NCI-H1417 treated with DMSO at 0.1 percent for 48 hours (cell line): ENCODE measurements at places on chromosomes 4 and X.

GRCh38 chrX:73758250-73758649 is 195.3 kb downstream of the CHIC1 start:
- DNase-seq = no peak

DNA sequence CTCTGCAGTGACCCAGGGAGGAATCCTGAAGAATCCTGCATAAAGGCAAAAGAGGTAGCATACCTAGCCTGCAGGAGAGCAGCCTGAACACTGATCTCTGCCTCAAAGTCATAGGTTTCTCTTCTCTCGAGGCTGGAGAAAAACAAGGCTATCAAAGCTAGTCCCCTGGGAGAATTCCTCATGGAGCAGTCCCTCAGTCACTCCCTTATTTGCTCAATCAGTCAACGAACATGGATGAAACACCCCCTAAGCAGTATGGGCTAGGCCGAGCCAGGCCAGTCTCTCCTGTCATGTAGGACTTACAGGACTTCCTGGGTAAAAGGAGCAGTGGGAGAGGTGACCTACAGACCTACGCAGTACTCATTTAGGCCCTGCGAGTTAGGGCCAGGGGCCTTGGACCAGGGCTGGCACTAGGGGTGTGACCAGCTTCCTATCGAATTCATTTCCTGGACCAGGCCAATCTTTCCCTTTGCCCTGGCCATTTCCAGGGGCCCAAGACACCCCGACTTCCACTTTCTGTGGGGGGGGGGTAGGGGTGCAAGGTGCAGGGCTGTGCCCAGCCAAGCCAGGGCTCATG is 164.1 kb downstream of the EFNB1 start:
- DNase-seq = no peak

GRCh38 chr4:84973856-84974255 is 7.4 kb upstream of the WDFY3 start:
- DNase-seq = no peak

- DNase-seq = no peak
Observed at GRCh38 chrX:102652031-102652688, 877 bp downstream of the GPRASP1 start.

- DNase-seq = no peak
Observed at GRCh38 chr4:94654714-94655113, 103.0 kb upstream of the BMPR1B start.

DNA sequence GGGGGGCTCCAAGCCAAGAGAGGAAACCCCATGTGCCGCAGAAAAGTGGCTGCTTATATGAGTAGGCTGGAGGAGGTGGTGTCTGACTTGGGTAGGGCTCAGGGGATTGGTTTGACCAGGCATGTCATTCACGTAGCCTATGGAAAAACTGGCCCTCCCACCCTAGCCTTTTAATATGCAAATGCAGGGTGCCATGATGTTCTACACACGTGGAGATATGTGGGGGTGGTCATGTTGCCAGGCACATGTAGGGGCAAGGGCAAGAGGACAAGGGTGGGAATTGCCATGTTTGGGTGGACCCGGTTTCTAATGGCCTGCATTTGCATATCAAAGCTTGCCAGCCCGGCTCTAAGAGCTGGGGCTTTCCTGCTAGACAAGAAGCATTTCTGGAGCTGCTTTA is 86.9 kb upstream of the SHISA3 start:
- no peak for DNase-seq

GRCh38 chr4:159055833-159056232 is 47.0 kb upstream of the RAPGEF2 start:
- DNase-seq = no peak

DNA sequence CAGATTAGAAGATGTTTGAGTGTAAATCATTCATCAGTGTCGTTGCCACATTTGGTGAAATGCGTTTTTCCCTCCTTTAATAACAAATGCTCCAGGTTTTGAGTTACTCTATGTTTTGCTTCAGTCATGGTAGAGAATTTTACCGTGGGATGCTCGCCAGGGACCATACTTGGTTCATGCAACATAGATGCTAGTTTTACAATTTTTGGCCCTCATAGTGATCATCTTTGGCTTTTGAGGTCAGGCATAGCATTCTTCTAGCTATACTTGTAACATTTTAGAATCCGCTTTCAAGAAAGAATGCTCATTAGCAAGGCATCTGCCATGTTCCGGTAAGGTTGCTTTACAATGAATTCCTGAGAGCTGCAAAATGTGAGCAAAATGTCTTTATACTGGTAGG is 147.2 kb downstream of the SPCS3 start:
- DNase-seq = no peak

DNA sequence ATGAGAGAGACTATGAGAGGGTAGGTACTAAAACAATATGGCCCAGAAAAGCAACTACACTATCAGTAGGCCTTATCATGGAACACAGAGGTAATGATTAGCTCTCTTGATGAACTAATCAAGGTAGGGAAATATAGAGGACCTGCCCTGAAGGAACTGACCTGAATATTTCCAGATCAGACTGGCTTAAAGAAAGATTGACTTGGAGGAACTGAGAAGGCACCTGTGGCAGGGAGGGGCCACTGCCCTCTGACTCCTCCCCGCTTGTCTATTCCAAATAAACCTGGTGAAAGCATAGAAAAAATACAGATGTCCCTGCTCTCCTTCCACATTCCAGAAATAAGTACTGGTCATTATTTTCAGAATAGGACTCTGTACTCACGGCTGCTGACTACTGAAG is 5.5 kb downstream of the RPS6KA6 start:
- no peak for DNase-seq

DNA sequence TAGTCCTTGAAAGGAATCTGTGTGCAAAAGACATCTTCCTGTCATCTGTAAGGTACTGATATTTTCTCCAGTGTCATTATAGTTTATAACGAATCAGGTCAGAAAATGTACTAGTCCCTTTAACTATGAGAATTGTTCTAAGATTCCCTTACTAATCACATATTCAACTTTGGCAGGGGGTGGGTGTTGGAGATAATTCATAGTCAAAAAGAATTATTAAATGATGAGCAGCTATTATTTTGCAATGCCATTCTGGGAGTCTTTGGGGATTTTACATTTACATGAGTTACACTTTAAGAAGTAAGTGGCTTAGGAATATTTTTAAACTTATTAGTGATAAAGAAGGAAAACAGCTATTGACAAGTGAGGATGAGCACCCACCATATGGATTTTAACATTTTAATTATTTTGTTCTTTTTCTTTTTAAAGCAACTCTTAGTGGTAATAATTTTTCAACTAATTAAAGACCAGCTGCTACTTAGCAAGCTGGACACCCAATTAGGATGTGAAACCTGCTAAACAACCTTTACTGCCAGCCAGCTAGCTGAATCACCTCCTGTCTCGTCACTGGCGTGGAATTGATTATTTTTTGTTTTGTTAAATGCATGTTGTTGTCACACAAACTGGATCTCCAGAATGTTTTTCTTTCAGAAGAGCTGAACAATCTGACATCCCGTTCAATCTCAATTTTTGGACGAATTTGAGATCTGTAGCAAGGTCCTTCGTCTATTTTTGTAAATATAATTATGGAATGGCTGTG is 219.2 kb downstream of the ARAP2 start:
- DNase-seq = peak; percentile 25
